ENCODE measurements at places on chromosomes 7 and 10.

GRCh38 chr7:38673795-38674194, 42.6 kb upstream of the AMPH start:
- no peak for DNase-seq

DNA sequence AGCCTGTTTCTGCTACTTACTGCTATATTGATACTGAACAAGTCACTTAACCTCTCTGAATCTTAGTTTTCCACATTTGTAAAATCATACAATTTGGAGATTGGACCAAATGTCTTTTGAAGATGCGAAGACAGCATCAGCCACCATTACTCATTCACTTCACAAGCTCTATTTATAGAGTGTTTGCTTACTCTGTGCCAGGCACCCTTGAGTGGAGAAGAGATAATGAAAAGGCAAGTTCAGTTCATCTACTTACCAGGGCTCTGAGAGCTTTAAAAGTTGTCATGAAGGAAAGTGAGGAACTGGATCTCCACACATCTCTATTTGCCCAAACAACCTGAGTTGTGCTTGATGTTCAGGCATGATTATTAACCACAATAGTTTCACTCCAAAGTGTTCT, 277.5 kb downstream of the CSTF2T start:
- DNase-seq, result no peak

- DNase-seq, result no peak
Observed at GRCh38 chr7:20542594-20542993, 72.9 kb upstream of the ABCB5 start.

DNA sequence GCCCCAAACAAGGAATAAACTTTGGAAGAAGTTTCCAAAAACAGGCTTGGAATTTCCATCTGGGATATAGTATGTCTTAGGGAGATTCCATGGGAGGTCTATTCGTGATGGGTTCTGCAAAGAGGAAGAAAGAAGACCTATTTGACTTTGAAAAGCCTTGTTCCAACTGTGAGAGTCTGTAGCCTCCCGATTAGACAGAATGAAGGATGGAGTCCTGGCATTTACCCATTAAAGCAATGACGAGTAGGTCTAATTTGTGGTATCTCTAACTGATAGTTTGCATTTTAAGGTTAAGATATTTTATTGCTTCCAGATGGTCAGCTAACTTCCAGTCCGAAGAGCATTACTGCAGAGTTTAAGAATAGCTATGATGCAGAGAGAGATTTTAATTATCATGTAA, 19.5 kb upstream of the GALNT17 start:
- no peak for DNase-seq

DNA sequence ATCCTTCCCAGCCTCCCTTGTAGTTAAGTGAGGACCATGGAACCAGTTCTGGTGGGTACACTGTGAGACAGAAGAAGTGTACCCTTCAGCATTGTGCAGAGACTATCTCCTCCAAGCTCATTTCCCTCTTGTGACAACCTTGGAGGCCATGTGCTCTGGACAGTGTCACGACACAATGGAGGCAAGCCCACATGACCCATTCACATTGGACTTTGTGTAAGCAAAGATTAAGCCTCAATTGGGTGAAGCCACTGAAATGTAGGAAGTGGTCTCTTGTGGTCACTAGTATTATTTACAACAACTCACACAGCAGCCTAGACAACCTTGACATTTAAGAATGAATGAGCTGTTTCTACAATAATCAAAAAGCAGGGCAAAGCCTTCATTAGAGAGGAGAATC, 124.2 kb downstream of the INHBA start:
- DNase-seq, result no peak

DNA sequence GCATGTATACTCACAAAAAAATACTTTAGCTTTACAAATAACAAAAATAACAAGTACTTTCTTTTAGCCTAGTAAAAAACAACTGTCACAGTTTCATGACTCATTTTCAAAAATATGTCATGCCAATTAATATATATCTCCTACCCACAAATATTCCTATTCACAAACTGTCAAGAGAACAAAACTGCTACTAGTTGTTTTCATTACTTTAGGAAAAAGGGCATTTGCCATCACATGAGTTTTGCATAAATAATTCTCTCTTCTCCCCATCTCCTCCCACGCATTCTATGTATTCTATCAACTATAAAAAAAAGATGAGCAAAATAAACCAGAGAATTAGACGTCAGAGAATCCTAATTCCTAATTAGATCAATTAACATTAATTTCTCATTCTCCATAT, 87.6 kb downstream of the PIP4K2A start:
- DNase-seq, result no peak

- no peak for DNase-seq
Observed at GRCh38 chr7:32255036-32255435, 184.8 kb upstream of the PDE1C start.

GRCh38 chr10:69014171-69014570, 25.6 kb downstream of the KIFBP start:
- DNase-seq, result no peak

DNA sequence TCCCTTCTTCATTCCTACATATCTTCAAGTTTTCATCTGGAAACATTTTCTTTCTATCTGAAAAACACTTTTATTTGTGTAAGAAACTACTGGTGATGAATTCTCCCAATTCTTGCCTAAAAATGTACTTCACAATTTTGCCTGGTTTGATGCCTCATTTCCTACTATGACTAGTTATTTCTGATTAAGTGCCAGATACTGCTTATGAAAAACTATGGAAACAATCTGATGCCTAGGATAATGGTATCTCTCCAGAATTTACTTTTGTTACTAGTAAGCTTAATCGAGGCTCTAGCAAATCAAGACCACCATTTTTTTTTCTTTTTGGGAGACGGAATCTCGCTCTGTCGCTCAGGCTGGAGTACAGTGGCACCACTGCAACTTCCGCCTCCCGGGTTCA, 31.3 kb downstream of the CACUL1 start:
- no peak for DNase-seq

GRCh38 chr10:31424473-31424872, 105.5 kb downstream of the ZEB1 start:
- DNase-seq, result no peak

DNA sequence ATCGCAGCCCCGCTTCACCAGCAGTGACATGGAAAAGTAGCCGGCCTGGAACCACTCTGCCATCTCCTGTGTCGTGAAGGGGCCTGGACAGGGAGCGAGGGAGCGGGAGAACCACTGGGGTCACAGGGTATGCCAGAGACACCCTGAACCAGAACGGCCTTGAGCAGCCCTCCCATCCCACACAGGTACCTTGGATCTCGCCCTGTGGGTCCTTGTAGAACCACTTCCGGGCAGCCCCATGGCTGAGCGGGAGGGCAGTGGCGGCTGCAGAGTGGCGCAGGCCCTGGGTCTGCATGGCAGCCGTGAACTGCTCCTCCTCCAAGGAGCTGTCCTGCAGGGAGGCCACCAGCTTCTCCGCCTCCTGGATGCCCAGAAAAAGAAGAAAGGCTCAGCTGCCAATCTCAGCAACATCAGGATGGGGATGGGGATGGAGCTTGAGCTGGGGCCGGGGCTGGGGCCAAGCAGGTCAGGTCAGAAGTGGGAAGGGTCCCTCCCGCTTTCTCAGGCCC, 9.5 kb downstream of the GIGYF1 start:
- DNase-seq, result no peak

Data from activated T-cell treated with anti-CD3 and anti-CD28 coated beads for 1 hour (primary cell).